NCI-H526 treated with DMSO at 0.1 percent for 48 hours (cell line): ENCODE measurements at places on chromosomes 3 and 15.

GRCh38 chr3:115321400-115321805 is 174.3 kb upstream of the ZBTB20 start:
- DNase-seq, result no peak

DNA sequence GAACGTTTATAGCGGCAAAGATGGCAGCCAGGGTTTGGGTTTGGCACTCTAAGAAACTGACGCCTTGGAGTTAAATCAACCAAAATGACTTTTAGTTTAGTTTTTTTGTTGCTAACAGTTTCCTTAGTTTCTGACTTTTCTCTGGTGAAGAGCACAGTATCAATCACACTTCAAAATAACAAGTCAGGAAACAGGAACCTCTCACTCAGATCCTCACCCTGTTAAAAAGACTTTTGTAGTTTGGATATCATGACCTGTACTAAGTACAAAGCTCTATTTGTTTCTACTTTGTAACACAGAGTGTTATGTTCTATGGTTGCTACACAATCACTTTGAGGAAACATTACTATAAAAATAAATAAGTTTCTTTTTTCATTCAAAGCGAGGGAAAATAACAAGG is 51.1 kb downstream of the ATP10A start:
- DNase-seq, result no peak

- no peak for DNase-seq
Measured at GRCh38 chr3:195856410-195857084, 44.8 kb upstream of the MUC4 start.

DNA sequence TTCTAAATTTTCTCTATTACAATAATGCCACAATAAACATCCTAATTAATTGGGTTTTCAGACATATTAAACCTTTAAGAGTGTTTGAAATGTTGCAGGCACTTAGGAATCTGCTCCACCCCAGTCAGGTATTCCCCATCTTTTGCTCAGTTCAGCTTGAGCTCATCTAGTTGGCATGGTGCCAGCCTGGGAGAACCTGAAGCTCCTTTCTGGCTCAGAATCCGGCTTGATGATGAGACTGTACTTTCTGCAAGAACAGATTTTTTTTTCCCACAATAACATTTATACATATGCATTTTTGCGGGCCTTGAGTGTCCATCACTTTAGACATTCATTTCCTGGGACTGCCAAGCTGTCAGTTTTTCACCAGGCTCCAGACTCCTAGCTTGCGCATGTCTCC is 7.7 kb upstream of the OXSR1 start:
- no peak for DNase-seq

DNA sequence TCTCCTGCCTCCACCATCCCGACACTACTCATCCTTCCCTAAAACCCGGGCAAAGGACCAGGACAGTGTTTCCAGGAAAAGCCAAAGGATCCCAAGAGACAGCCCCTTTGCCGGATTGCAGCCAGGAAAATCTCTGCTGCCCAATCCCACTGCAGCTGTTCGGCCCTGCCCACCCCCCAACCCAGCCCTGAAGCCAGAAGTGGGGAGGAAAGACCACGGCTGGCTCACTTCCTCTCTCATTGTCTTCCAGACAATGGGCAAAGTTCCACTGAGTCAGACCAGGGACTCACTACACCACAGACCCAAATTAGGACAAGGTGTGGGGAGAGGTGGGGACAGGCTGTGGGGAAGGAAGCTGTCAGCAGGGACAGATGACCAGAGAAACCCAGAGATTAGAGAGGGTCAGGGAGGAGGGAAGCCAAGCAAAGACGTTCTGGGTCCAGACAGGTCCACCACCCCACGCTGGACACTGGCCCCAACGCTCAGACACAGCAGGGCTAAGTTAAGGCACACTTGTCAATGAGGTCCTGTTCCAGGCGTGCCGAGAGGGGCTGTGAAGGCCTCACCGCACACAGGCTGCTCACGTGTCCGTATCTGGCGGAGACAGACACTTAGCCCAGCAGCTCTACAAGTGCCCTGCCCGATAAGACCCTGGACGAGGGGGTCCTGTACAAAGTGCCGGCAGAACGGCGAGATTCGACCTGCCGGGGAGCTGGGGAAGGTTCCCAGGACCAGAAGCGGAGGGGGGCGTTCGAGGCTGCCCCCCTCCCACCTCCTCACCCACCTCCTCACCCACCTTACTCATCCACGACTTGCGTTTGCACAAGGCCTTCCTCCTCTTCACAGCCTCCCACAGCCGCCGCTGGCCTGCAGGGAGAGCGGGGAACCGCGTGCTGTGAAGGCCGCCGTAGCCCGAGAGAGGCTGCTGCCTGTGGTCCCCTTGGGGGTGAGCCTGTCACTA is 21.9 kb downstream of the TNK2 start:
- DNase-seq, result no peak

GRCh38 chr3:19688767-19689166 is 245.2 kb downstream of the EFHB start:
- no peak for DNase-seq

DNA sequence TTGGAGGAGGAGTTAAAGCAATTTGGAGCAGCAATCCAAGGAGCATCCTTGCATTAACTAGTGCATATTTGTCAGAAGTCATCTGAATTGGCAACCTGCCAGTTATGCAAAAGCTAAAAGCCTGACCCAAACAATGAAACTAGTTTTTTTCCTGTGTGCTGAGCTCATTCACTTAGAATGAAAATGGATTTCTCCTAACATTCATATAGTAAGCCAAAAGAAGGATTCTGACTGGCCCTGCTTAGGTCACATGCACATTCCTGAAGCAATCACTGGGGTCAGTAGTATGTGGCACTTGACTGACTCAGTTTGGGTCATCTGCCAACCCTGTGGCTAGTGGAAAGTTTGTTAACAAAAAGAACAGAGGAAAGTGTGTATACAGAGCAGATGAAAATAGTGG is 30.5 kb downstream of the OXSM start:
- DNase-seq, result no peak

DNA sequence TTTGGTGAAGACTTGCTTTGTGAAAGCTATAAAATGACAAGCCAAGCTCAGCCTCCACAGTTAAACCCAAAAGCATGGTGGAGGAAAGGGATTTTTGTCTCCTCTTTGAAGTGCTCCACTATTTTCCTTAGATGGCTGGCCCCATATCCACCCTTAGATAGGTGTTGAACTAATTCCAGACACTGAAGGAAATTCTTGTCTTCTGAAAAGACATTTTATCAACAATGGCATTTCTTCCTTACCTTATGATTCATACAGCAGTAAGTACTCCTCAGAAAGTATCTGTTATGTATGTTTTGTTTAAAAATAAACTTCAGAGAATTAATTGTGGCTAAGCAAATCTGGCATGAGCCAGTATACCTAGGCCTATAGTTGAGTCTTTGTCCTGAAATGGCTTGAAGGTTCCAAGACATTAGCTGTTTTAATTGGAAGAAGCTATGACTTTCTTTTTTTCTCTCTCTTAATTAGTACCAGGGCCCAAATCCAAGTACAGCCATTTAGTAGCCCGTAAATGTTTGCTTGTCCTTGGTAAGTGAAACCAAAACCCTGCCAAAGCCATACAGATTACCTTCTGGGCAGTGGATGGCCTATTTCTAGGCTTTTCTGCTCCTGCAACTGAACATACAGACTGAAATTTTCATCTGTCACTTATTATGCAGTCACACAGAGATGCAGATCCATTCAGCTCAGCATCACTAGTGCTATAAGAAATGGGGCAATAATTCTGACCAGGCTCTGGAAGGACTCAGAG is 5.1 kb upstream of the BFSP2 start:
- DNase-seq, result no peak

- no peak for DNase-seq
Measured at GRCh38 chr15:41894791-41895463, 1.1 kb upstream of the SPTBN5 start.

- DNase-seq, result no peak
Measured at GRCh38 chr3:37700466-37701248, 161.0 kb upstream of the CTDSPL start.

- DNase-seq, result no peak
Measured at GRCh38 chr3:32137870-32138269, 31.4 kb downstream of the GPD1L start.

GRCh38 chr3:129017484-129017899 is 16.4 kb downstream of the EFCC1 start:
- DNase-seq, result no peak

DNA sequence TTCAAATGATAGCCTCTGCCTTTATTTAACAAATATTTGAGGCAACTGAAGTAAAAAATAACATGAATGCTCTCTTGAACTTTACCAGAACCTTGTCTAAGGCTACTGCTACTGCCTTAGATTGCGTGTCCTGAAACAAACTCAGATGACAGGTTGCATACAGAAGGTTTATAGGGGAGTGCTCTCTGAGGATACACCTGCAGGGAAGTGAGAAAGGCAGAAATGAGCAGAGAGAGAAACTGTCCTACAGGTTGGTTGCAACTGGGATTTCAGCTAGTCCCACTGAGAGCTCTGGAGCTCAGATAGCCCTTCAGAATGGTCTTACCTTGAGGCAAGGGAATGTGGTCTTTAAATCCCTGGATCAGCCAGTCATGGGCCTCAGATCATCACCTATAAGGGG is 165.5 kb downstream of the IL5RA start:
- no peak for DNase-seq

GRCh38 chr3:138114988-138115971 is at the start of gene DZIP1L:
Gene DZIP1L (minus strand): TSS chr3:138115608. CDS start chr3:138103971, 11,637 bp downstream.
- peak; percentile 82 for DNase-seq

GRCh38 chr15:88187195-88187594 is 69.3 kb downstream of the NTRK3 start:
- DNase-seq, result no peak

- no peak for DNase-seq
Measured at GRCh38 chr3:44099566-44100297, 142.0 kb upstream of the TOPAZ1 start.

DNA sequence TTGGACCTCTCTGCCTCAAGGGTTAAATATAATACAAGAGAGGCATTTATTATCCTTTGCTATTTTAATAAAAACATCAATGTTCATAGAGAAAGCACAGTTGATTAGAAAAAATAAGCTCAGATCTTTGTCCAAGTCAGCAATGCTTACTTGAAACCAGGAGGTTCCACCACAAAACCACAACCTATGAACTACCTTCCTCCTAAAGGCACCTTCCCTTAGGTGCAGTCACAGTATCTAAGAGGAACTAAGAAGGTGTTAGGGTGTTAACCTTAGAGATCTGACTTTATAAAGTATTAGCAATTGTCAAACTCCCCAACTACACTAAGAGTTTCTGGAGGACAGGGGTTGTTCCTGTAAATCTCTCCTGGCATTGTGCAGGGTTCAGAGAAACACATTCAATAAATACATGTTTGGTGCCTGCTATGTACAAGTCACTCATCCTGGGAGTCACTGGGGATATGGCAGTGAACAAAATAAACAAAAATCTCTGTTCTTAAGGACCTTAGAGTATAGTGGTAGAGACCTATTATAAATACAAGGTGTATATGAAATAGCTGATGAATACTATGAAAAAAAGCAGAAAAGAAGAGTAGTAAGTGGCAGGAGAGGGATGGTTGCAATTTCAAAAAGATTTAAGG is 208.6 kb downstream of the NFKBIZ start:
- no peak for DNase-seq

GRCh38 chr3:37833302-37834186 is 28.1 kb upstream of the CTDSPL start:
- DNase-seq, result no peak

DNA sequence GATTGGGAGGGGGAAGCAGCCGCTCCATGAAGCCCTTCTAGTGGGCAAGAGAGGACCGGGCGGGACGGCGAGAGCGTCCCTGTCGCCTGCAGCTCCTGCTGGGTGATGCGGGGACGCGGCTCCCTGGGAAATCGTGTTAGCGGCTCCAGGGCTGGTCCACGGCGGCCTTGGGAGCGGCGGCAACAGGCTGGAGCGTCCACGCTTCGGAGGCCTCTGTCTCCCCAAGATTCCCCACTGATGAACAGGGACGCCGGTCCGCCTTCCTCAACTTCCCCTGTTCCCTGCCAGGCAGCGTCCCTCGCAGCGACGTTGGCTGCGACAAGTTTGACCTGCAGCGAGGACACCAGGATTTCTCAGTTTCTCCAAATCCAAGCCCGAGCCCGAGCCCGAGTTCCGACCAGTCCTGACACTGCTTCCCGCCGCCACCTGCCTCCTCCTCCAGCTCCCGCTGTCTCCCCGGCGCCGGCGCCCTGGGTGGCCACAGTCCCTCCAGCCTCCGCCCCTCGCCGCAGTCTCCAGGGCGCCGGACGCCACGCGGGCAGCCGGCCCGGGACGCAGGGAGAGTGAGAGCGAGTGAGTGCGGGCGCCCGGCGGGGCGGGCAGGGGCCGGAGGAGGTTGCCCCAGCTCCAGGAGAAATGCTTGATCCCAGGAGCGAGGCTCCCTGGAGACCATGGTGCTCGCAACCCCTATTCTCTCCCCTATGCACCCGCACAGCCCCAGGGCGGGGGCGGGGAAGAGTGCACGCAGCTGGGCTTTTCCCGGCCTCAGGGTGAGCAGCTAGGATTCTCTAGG is 78.1 kb upstream of the RNF7 start:
- peak; percentile 79 for DNase-seq

DNA sequence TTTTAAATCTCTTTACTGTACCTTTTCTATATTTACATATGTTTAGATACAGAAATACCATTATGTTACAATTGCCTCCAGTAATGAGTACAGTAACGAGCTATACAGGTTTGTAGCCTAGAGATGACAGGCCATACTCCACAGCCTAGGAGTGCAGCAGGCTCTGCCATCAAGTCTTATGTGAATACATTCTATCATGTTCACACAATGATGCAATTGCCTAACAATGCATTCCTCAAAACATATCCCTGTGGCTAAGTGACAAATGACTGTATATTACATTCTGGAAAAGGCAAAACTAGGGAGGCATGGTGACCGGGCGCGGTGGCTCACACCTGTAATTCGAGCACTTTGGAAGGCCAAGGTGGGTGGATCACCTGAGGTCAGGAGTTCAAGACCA is 192.4 kb upstream of the IGF1R start:
- DNase-seq, result no peak

GRCh38 chr3:9229325-9229724 is 20.1 kb downstream of the SRGAP3 start:
- no peak for DNase-seq

DNA sequence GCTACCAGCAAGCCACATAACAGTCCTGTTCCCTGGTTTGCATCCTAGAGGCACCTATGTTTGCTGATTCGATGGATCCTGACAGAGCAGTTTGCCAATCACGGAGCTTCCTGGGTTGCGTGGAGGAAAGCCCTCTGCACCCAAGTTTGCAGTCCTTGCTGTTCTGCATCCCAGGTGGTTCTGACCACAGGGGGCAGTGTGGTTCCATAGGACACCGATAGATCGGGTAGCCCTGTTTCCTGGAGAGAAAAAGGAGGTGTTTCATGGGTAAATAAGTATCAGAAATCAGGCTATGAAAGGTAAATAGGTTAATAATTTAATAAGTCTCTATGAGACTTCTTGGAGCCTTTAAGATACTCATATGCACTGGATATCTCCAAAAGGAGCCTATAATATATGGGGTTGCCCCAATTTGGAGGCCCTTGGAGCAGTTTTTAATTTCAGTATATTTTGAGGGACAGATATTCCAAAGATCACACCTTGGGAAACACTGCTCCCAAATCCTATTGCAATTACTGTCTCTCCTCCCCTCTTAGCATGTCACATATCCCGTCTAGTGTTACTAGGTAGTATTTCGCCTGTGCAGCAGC is 194.6 kb upstream of the TPM1 start:
- peak; percentile 27 for DNase-seq
